ENCODE measurements at places on chromosomes 7 and 10.

GRCh38 chr7:18037609-18038008, 10.0 kb upstream of the PRPS1L1 start:
- DNase-seq = no peak

- DNase-seq = no peak
These were observed 359.4 kb downstream of the GPAM start for GRCh38 chr10:111824128-111824527.

GRCh38 chr10:100325158-100325557, 4.9 kb downstream of the PKD2L1 start:
- no peak for DNase-seq

DNA sequence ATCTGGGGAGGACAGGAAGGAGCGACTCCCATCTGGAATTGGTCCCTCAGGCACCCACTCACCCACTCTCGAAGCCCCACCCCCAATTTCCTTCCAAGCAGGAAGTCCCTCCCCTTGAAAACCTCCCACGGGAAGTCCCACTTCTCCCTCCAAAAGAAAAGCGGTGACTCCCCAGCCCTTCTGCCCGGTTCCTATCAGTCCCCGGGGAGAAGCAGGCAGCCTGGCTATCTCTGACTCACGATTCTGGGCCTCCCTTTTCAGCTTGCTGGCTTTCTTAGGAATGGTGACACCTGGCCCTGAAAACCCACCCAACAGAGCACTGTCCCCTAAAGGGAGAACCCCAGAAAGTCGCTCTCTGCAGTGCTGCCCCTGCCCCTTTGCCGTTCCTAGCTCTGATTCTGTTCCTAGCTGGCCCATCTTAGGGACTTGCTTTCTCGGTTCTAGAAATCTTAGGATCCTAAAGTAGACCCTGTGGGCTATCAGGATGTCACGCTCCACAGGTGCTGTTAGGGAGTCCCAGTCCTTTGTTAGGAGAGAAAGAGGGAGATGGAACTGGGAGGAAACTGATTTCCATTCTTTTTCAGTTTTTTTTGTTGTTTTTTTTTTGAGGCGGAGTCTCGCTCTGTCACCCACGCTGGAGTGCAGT, 6.0 kb downstream of the TSC22D4 start:
- DNase-seq = peak; percentile 28

DNA sequence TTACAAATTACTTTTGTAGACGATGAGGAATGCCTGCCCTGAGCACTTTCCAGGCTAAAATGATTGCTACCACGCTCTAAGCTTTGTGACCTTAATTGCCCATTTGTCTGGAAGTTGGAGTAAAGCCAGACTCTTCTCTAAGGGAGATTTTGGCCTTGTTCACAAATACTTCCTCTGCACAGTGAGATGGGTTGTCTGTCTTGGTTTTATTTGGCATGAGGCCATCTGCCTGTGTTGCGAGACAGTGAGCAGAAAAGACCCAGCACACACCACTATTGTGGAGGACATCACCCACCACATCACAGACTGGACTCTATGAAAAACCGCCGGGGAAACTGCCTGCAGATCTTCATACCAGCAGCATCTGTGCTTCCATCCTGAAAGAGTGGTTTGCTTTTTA, 138.4 kb downstream of the BICC1 start:
- no peak for DNase-seq

- DNase-seq = peak; percentile 93
These were observed 2.1 kb upstream of the ADAM8 start for GRCh38 chr10:133278577-133279265.

DNA sequence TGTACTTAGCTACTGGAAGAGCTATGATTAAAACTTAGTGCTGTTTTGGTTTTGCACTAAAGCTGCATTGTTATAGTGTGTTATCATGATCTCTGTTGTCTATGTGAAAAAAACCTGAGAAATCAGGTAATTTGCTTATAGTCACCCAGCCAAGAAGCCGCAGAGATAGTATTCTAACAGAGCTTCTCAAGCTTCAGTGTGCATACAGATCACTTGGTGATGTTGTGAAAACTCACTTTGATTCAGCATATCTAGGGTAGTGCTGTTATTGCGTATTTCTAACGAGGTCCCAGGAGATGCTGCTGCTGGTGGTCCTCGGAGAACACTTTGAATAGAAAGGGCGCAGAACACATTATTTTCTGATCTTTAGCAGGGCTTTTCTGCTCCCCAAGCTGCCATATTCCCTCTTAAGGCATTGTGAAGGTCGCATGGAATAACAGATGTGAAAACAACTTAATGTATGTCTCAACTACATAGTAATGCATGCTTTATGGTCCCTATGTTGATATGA, 68.4 kb upstream of the PDCD4 start:
- DNase-seq = no peak

GRCh38 chr10:68096913-68097516, 12.3 kb upstream of the MYPN start:
- peak; percentile 95 for DNase-seq

- DNase-seq = no peak
These were observed 80.0 kb downstream of the EPC1 start for GRCh38 chr10:32266979-32267378.

- DNase-seq = peak; percentile 40
These were observed 47.2 kb downstream of the APBB1IP start for GRCh38 chr10:26485150-26485941.

DNA sequence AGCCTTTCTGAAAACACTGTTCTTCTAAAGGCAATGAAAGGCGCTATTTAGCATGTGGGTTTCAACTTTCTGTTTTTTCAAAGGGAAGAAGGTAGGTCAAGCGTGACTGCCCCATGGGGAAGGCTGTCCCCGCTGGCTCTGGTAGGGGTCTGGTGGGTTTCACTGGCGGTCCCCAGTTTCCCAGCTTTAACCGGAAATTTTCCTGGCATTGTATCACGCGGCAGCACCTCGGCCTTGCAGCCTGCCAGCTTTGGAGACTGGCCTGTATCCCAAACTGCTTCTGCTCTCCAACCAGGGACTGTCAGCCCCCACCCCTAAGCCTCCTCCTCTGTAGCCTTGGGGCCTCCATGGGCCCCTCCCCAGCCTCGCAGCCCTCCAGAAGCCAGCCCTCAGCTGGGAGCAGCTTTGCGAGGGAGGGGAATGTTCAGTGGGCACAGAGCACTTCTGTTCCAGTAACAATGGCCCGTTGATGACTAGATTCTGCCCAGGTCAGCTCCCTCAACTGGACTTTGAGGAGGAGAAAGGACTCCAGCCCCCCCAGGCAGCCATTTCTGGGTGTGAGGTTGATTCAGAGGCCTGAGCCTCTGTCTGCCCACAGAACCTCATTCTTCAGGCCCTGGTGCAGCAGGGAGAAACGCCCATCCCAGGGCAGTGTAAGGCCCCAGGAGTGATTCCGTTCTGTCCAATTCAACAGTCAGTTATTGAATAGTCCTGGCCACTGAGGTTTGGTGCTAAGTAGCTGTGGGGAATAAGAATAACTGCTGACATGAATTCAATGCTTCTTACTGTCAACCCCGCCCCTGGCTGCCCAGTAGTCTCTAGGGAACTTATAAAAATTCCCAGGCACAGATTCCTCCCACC, 17.1 kb downstream of the CHST3 start:
- DNase-seq = no peak

- no peak for DNase-seq
These were observed 192.9 kb downstream of the TSPAN12 start for GRCh38 chr7:120665068-120665467.
